ENCODE measurements at places on chromosomes 6 and 20.

DNA sequence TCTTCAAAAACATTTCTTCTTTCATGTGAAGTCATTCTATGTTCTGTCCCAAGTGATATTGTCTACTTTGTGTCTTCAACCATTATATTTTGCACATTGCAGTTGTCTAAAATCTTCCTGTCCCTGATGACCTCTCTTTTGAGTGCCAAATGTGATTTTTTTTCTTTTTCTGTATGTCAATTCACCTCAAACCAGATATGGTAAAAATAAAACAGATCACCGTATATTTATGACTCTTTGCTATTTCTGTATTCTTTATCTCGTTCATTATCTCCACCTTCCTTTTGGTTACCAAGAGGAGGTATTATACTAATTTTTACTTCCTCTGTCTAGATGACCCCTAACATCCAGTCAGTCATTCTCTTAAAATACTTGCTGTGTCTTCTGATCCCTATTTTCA, 165.2 kb downstream of the GRIK2 start:
- DNase-seq, result no peak

DNA sequence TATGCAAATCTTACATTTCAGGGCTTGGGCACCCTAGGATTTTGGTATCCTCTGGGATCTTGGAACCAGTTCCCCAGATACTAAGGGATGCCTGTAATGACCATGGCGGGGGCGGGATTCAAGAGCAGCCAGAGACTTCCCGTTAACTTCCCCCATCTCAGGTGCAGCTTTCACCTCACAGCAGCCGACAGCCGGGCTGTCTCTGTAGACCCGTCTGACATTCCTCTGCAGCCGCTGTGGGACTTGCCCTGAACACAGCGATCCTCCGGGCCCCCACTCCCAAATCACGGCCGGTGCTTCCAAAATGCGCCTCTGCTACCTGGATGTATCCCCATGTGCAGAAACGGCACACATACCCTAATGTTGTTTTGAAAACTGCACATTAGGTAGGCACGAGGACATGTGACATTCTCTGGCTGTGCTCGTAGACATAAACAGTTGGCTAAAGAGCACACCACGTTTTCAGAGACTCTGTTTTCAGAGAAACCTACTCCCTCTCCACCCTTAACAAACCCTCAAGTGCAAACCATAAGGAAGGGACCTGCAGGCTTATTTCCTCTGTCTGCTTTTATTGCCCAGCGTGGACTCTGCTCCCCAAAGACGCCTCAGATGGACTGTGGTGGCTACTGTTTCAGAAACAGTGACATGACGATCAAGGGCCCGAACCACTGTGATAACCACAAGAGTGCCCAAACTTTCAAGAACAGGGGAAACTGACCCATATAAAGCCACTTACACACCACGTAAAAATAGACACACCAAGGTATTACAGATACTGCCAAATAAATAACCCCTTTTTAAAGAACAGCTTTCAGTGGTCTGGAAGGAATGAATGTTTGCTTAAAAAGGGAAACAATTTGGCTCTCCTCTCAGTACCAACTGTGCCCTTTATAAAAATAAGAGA, 72.9 kb upstream of the FOXC1 start:
- DNase-seq, result no peak

GRCh38 chr20:63394069-63394919, 33.1 kb upstream of the CHRNA4 start:
- DNase-seq, result no peak

DNA sequence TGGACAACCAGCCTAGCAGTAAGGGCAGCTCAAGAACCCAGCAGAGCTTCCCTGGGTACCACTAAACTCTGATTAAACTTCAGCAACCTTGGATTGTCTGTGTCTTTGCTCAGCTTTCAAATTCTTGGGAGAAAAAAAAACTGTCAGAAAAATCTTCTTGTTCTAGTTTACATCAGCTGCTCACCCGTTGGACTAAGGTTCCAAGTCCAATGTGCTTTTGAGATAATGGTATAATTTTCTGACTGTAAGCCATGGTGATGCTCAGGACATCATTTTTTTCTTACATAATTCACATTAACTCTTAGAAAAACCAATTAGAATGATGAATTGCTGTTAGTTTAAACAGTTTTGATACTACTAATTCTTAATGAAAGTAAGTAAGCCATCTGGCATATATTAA, 145.8 kb downstream of the COL9A1 start:
- no peak for DNase-seq

GRCh38 chr6:106757267-106757666, 127.9 kb downstream of the QRSL1 start:
- no peak for DNase-seq

DNA sequence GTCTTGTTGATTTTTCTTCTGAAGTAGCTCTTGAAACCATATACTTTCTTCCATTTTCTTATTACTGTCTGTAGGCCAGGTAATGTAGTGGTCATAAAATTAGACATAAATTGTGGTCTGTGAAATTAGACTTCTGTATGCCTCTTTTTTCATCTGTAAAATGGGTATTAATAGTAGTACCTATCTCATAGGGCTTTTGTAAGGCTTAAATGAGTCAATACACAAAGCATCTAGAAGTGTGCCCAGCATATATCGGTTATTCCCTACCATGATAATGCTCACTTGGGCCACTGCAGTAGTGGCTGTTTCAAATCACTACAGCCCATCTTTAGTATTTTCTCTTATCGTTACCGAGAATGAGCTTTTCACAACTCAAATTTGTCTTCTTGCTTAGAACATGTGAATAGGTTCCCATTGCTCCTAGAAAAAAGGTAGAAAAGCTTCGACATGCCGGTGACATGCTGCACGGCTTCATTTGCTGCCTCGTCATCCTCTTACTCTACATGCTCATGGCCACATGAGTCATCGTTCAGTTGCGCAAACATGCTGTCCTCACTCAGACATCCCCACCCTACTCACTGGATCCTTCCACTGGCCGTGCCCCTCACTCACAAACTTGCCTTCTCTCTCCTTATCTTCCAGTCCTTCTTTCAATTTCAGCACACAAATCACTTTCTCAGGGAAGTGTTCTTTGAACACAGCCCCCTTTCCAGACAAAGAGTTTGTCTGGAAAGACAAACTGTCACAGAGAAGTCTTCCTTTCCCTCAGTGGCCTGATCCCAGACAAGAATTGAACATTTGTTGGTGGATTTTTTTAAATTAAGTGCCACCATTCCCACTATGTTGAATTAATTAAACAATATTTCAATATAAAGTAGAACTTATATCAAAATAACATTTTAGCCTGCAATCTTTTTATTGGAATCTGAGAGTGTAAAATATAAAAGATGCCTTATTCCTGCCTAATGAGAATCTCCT, 32.2 kb upstream of the ERVFRD-1 start:
- no peak for DNase-seq

DNA sequence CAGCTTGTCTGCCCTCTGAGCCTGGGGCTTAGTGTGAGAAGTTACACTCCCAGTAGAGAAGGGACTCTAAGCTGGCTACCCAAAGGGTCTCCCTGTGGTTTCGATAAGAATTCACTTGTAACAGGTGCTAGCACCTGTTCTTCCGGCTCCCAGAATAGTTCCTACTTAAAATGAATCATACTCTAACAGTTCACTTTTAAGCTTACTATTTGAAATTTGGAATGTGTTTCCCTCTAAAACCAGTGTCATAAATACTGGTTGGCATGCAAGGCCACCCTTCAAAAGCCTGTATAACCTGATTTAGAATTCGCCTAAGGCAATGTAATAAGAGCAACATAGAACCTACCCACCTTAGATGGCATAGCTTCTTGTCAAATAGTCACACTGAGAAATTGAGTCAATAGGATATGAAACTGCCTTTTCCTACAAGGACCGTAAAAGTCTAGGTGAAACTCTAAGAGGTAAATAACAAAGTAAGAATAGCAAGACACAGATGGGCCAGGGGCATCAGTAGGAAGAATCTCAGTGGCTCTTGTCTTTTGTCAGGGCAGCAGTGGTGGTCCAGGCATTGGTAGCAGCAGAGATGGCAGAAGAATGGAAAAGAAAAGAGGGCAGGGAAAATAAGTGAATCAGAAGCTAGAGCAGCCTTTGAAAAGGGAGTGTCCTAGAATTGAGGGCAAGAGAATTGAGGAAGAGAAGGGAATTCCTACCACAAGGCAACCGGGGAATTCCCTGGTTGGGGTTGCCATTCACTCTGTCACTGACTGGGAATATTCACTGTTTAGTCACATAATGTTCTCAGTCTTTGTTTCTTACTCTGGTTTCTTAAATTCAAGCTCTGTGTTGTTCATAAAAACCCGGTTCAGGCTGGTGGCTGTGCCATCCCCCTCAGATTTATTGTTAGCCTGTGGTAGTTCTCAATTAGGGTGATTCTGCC, 91.5 kb downstream of the HIVEP2 start:
- no peak for DNase-seq

DNA sequence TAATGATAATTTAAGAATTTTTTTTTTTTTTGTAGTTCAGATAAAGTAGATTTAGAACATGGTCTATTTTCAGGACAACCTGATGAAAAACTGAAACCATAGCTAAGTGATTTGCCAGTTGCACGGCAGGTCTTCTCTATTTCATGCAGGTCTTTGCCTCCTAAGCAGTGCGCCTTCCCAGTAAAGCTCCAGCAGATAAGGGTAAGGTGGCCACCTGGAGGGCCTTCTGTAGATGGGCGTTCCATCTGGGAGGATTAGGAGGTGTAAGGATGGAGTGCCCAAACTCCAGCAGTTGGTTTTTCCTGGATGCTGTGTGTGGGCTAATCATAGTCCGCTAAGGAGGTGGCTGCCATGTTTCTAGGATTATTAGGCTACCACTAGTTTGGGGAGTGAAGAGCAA, 107.1 kb downstream of the ARID1B start:
- DNase-seq, result no peak

- no peak for DNase-seq
Measured at GRCh38 chr6:33595001-33595846, 15.1 kb upstream of the BAK1 start.

DNA sequence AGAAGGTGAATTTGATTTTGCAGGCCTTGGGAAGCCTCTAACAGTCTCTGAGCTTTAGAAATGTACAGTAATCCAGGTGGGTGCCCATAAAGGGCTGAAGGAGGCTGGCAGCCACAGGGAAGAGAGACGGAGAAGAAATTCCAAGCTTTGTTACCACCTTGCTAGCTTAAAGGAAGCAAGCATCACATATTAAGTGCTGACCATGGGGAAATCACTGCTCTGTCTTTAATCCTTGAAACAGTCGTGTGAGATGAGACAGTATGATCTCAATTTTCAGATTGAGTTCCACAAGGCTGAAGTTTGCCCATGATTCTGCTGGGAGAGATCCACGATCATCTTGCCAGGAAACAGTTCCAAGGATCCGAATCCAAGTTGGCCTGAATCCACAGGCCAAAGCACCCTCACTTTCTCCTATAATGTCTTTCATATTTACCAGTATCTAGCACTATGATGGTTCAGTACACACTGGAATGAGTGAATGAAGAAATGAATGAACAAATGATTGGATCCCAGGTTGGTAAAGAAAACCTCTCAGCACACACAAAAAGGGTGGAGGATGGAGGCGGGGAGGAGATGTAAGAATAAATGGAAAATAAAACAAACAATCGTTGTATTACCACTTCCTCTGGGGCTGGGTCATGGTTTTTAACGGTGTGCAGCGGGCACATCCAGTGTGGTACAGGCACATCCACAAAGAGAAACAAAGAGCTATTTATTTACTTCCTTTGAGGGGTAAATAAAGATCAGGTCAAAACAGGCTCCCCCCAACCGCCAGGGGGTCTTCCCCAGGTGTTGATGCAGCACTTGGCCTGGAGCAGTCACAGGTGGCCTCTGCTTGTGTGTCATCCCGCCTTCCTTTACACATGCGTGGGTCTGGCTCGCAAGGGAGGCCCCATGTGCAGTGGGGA, 28.2 kb upstream of the TAF8 start:
- peak; percentile 49 for DNase-seq

GRCh38 chr6:80321011-80321410, 214.5 kb downstream of the BCKDHB start:
- no peak for DNase-seq

- no peak for DNase-seq
Measured at GRCh38 chr20:57998981-57999464, 229.4 kb downstream of the ANKRD60 start.

DNA sequence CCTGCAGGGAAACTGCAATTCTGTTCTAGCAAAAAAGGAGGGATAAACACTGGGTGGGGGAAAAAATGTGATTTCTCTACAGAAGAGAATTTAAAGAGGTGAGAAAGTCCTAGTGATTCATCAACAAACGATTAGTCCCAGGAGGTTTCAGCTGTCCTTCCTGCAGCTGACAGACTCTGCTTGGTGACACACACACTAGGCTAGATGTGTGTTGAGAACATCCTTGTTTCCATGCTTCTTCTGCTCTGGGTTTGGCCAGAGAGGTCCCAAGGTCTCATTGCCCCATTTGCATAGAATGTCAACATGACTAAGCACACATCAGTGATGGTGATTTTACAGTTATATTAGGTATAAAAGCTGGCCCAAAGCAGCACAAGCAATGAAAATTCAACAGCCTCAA, 258.3 kb downstream of the NFATC2 start:
- DNase-seq, result no peak

GRCh38 chr6:130744576-130745366, 82.4 kb upstream of the SMLR1 start:
- DNase-seq, result no peak

GRCh38 chr6:37705239-37706051, 7.8 kb upstream of the MDGA1 start:
- DNase-seq, result peak; percentile 63

GRCh38 chr6:130679684-130680083, 147.5 kb upstream of the SMLR1 start:
- DNase-seq, result no peak

- no peak for DNase-seq
Measured at GRCh38 chr6:29705389-29706231, 17.6 kb upstream of the HLA-F start.

DNA sequence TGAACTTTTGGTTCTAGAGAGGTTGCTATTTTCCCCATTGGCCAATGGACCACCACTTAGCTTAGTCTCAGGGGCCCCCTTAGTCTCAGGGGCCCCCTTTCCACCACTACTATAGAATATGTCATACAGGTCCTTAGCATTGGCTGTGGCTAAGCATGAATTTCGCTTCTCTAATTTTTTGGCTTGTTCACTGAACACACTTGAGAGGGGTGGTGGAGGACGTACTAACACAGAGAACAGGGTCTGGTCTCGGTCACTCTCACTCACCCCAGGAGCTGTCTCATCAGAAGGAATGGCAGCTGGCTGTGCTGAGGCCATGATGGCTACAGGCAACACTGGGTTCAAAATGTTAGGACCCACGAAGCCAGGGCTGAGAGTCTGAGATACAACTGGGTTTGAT, 30.3 kb downstream of the ZNF318 start:
- no peak for DNase-seq

GRCh38 chr6:2412731-2413130, 167.3 kb upstream of the GMDS start:
- no peak for DNase-seq

- DNase-seq, result no peak
Measured at GRCh38 chr20:26218301-26218700, 521.6 kb upstream of the ZNF337 start.

- no peak for DNase-seq
Measured at GRCh38 chr20:19367591-19367990, 155.1 kb downstream of the SLC24A3 start.

DNA sequence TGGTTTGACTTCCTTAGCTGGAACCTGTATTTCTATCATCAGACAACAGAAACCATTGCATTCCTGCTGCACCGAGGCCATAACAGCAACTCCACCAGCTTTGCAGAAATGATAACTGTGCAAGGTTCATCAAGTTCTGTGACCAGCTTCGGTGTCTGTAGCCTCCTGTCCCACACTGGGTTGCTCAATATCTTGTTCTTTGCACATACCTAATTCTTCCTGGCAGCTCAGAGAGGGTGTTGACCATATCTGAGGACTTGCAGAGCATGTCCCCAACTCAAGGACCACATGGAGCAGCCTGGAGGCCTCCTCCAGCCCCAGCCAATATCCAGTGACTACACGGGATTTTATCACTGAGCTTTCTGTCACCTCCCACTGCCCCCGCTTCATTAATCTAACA, 59.3 kb upstream of the SCAF8 start:
- DNase-seq, result no peak

Measured in stimulated activated CD4-positive, alpha-beta T cell treated with anti-CD3 and anti-CD28 coated beads, Interleukin-12 subunit alpha, Interleukin-12 subunit beta, amount 100 ng/mL, for 24 hours (primary cell).